Panc1 (cell line): ENCODE measurements at places on chromosomes 7 and 10.

- no peak for DNase-seq
These were observed 65.5 kb downstream of the PYROXD2 start for GRCh38 chr10:98349508-98349922.

DNA sequence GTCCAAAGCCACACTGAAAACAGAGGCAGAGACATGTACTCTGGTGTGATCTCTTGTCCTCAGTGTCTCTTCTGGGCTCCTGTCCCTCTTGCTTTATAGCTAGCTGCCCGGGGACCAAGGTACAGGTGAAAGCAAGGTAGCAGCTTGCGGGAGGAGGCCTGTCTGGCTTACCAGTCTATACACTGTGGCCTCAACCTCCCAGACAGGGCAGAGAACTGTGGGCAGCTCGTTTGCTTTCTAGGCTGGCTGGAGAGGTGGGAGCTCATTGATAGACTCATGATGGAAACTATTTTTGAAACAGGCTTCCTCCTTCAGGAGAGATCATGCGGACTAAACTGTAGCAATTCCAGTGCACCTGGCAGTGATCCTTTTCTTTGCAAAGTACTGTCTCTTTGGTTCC, 4.6 kb downstream of the CYREN start:
- DNase-seq, result no peak

- peak; percentile 27 for DNase-seq
These were observed 872.4 kb downstream of the LRMDA start for GRCh38 chr10:76303682-76304316.

GRCh38 chr7:142919656-142920055, 13.9 kb downstream of the TRPV5 start:
- no peak for DNase-seq

DNA sequence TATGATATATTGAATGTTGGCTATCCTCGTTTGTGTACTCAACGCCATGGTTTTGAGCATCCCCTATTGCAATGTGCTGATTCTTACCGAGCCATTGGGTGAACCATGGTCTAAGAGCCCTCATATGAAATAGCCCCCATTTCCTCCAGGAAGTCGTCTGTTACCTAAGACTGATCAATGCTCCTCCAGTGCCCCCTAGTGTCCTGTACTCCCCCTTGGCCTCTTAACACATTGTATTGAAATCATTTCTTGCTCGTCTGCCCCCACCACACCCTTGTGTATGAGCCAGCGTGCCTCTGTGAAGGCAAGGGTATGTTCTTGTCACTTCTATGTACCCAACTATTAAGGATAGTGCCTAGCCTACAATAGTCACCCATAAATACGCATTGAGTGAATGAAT, 11.2 kb upstream of the SLC35B4 start:
- DNase-seq, result peak; percentile 38

GRCh38 chr7:83410989-83411591, 237.8 kb downstream of the SEMA3E start:
- peak; percentile 61 for DNase-seq

DNA sequence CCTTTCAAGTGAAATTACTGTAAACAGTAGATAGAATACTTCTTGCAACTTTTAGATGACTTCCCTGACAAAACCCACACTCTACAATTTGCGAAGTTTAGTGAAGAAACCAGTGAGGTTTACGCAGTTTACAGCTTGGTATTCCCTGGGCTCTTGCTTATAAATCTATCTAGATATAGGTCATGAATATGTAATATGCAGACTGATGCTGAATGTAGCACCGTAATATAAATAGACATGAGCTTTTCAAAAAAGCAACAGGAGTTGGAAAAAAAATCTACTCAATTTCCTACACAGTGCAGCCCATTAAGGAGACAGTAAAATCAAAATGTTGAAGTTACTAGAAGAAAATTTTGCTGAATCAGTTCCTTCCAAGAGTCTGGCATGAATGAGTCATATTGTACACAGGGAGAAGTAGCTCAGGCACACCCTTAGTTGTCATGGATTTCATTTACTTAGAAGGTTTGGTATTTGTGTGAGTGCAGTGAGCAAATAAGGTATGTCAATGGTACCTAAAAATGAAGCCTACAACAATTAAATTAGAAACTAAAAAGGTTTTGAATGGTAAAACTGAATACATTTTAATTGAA, 67.7 kb upstream of the NEUROD6 start:
- peak; percentile 67 for DNase-seq

- DNase-seq, result no peak
These were observed 9.1 kb upstream of the EIF4H start for GRCh38 chr7:74164985-74165456.

DNA sequence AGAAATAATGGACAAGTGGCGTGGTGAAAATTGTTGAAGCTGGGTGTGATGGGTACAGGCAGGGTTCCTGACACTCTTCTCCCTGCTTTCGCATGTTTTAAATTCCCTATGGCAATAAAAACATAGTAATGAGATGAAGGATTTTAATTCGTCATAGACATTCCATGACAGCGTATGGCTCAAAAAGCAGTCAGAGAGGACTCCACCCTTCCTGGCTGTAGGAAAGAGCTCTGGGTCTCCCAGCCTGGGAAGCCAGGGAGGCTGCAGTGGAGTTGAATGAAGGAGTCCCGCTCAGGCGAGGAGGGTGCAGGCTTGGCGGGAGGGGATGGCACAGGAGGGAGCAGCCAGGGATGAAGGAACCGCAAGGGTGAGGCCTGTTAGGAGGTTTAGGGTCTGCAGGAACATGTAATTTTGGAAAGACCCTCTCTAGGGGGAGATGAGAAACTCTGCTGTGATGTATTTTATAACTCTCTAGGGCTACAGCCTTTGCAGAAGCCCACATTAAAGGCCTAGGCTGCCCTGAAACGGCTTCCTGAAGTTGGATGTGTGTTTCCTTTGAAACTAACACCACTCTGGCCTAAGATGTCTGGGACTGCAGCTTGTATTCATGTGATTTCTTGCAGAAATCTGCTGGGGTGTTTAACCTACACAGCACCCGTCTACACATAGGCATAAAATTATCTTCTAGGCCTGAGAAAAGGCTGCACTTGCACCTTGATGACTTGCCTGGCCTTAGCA, 7.6 kb upstream of the LARP4B start:
- DNase-seq, result no peak

DNA sequence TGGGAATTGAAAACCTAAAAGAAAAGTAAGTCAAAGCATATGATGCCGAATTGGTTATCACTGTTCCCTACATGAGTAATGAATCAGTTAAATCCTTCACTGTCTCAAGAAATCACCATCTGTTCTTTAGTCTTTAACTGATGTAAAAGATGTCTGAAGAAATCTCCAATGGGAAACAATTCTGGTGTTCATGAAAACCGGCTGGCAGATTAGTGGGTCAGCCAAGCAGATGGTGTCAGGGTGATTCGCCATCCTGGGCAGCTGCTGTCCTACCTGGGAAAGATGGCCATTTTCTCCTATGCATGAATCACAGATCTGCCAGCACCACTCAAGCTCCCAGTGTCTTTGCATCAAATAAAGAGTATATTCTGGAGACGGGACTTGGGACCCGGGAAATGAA, 925.2 kb upstream of the GHITM start:
- no peak for DNase-seq

DNA sequence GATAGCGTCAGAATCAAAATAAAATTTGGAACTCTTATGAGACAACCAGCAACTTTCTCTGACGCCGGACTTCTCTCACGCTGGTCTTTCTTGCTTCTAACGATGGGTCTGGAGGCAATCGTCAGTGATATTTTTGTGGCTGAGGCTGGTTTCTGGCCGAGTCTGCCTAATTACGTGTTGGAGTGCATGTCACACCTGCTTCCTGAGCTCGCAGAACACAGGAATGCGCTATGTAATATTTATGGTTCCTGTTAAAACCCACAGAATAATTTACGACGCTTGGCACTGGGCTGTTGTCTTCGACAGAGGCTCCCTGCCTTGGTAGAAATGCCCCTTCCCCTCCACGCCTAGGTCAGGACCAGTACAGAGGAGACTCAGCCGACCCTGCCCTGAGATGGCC, 64.9 kb downstream of the NPTX2 start:
- DNase-seq, result no peak

DNA sequence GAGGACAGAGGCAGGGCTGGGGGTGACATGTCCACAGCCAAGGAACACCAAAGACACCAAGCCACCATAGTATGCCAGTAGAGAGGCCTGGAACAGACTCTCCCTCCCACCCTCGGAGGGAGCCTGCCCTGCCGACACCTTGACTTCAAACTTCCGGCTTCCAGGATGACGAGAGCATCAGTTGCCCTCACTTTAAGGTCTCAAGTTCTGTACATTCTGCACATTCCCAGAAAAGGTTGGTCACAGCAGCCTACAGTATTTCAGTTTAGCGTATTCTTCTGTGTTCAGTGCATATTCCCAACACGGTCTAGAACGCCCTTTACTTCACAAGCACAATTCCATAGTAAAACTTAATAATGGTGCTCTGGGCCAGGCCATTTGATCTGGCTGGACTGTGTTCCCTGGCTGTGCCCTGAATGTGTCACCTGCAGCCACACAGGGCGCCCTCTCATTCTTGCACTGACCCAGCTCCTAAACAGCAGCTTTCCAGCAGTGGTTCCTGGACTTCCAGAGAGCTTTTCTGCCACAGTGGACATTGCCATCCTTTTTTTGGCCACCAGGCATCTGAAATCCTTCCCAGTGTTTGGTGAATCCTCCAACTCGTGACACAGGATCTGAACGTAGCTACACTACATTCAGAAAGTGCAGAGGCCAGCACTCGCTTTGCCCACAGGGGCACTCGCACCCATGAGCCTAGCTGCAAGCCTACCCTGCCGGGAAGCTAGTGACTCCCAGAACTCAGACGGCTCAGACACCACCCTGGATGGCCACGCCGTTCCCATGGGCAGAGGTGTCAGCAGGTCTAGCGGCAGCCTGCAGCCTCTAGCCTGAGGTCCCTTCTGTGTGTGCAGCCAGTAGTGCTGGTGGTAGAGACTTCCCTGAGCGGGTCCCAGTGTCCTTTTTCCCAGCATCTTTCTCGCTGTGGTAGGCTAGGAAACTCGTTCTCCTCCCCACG, 36.4 kb upstream of the INSIG1 start:
- DNase-seq, result no peak

DNA sequence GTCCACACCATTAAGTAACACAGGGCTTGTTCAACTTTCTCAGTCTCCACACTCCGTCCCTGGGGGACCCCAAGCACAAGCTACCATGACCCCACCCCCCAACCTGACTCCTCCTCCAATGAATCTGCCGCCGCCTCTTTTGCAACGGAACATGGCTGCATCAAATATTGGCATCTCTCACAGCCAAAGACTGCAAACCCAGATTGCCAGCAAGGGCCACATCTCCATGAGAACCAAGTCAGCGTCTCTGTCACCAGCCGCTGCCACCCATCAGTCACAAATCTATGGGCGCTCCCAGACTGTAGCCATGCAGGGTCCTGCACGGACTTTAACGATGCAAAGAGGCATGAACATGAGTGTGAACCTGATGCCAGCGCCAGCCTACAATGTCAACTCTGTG, 81.1 kb upstream of the SAMD8 start:
- DNase-seq, result no peak
